Stimulated activated CD4-positive, alpha-beta T cell treated with anti-CD3 and anti-CD28 coated beads, Interleukin-2, amount 100 ng/mL, for 4 hours (primary cell): ENCODE measurements at places on chromosomes 6 and 20.

GRCh38 chr6:17392978-17393891 is at the start of gene CAP2:
Gene CAP2, plus strand, starts transcription at chr6:17393595. Its CDS starts 27,961 bp downstream, at chr6:17421556.
- DNase-seq, result no peak

DNA sequence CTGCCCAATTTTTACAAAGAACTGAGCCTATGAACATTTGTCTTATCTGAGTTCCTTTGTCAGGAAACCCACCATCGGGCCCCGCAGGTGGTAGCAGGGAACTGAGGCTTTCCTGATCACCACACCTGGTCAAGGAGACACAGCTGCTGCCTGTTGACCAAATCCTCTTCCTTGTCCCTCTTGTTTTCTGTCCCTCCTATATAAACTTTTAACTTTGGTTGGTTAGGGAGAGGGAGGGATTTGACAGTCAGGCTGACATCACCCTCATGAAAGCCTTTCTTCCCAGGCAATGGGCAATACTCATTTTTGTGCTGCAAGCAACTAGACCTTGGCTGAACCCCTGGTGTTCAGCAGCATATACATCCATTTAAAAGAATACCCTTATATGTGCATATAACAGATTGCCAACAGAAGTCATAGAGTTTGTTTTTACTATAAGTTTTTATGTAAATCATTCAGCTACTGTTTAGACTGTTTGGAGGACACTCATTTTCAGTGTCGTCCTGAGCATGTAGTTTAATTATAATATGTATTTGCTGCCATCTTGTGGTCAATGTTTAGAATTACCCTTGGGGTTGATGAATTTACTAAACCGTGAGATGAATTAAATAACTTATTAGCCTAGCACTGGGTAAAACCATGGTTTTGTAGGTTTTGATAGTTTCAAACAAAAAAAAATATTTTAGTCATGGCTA is 17.0 kb downstream of the CRISP1 start:
- DNase-seq, result no peak

- DNase-seq, result no peak
Observed at GRCh38 chr6:139500977-139501376, 126.5 kb upstream of the CITED2 start.

GRCh38 chr6:126773112-126773805 is 345.2 kb upstream of the RSPO3 start:
- DNase-seq, result no peak

- no peak for DNase-seq
Observed at GRCh38 chr20:59063358-59064213, 21.0 kb upstream of the PRELID3B start.

DNA sequence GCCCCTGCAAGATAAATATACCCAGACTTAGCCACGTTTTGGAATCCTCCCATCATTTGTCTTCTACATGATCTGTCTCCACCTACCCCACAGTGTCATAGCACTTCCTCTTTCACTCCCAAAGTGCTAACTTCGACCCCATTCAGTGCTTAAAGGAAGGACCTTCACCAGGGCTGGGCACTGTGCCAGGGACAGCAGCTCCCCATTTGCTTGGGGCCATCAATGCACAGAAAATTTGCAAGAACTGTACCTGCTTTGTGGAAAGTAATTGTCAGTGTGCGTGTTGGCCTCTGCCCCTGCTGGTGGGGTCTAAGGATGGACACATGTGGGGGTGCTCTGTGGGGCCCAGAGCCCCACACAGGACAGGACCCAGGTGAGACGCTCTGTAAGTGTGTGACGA is 5.2 kb upstream of the BPIFA2 start:
- DNase-seq, result no peak

- DNase-seq, result no peak
Observed at GRCh38 chr6:45956663-45957062, 59.0 kb downstream of the CLIC5 start.

- no peak for DNase-seq
Observed at GRCh38 chr6:88972504-88973423, 9.3 kb upstream of the RNGTT start.

- DNase-seq, result no peak
Observed at GRCh38 chr20:4665591-4665990, 56.1 kb upstream of the PRND start.

GRCh38 chr20:11132819-11133415 is 459.1 kb upstream of the JAG1 start:
- DNase-seq, result no peak

- DNase-seq, result no peak
Observed at GRCh38 chr6:97626671-97627441, 343.8 kb upstream of the MMS22L start.

DNA sequence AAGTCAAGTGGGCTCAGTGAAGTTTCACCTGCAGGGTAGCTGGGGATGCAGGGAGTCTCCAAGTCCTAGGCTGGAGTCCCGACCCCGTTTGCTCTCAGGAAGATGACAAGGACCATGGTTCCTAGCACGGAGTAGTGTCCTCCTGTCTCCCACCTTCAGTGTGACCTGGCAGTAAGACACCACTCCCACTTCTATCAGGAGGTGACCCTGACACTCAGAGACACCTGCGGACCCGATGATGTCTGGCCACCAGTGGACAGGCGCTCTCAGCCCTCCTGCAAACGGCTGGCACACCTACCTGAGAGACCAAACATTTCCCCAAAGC is 1.1 kb downstream of the SOD2 start:
- no peak for DNase-seq

- DNase-seq, result no peak
Observed at GRCh38 chr6:55994531-55994930, 119.1 kb upstream of the BMP5 start.

DNA sequence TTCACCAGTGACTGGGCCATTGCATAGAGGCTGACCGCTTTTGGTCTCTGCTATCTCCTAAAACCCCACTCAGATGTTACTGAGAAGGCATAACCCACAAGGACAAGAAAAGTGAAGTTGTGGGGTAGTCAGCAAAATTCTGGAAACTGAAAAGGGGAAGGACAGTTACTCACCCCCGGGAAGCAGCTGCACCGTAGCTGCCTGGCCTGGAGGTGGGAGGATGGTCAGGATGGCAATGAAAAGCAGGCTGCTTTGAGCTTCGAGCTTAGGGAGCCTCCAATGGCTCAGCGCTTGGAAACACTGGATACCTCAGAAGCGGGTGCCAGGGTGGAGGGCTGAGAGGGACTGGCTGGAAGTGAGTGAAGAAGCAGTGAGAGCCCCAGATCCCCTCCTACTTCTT is 56.0 kb downstream of the KCNK5 start:
- DNase-seq, result no peak

- no peak for DNase-seq
Observed at GRCh38 chr6:10393544-10394225, 21.2 kb downstream of the TFAP2A start.

DNA sequence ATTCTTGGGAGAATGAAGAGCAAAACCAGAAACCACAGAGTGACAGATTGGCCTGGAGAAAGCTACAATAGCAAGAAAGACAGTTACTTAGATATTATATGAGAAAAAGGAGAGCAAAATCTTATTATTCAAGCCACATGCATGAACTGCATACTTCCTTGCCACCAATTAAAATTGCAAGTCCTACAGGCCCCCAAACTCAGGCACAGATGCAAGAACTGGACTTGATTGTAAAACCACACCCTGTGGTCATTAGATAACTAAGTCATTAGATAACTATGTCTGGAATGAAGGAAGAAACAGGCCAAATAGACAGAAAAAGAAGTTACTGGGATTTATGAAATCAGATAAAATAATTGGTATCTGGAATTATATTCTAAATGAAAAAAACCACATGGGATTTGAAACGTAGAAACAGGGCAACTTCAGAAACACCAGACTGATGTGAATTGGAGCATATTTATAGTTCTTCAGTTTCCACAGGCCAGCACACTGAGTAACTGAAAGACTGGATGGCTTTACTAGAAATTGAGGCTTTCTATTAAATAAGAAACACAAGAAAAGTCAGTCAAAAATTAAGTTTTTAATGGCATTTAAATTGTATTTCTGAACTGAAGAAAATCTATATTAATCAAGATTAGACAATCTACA is 49.4 kb upstream of the CARMIL1 start:
- no peak for DNase-seq

DNA sequence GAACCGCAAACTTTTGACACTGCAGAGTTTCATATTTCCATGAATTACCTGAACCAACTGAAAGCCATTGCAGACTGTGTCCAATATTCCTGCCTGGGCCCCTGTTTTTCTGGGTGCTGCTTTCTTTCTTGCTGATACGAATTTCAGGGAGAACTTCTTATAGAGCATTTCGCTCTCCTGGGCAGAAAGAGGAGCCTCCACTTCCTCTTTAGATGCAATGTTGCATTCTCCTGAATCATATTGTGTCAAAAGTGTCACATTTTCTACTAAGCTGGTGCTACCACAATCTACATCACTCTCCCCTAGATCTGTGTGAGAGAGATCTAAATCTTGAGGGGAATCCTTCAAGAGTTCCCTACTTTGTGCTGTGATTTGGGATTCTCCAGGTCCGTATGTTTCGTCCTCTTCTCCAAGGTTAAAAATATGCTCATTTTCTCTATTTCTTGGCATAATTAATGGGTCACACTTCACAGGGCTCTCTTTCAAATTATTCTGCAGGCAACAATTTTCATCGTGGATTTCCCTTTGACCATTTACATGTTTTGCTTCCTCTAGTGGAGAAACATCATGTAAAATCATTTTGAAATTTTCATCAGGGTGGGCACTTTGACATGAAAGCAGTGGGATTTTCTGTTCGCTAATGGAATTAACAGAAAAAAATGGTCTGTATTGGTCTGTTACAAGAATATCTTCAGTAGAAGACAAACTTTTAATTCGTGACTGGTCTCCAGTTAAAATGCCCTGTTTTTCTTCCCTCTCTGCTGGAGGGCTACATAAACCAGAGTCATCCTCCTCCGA is 102.3 kb downstream of the DST start:
- no peak for DNase-seq
